ENCODE measurements at places on chromosomes 3 and 15.

GRCh38 chr3:169085827-169086226 is 577.7 kb downstream of the MECOM start:
- DNase-seq = no peak

GRCh38 chr15:45662375-45662774 is 27.5 kb downstream of the SQOR start:
- no peak for DNase-seq

DNA sequence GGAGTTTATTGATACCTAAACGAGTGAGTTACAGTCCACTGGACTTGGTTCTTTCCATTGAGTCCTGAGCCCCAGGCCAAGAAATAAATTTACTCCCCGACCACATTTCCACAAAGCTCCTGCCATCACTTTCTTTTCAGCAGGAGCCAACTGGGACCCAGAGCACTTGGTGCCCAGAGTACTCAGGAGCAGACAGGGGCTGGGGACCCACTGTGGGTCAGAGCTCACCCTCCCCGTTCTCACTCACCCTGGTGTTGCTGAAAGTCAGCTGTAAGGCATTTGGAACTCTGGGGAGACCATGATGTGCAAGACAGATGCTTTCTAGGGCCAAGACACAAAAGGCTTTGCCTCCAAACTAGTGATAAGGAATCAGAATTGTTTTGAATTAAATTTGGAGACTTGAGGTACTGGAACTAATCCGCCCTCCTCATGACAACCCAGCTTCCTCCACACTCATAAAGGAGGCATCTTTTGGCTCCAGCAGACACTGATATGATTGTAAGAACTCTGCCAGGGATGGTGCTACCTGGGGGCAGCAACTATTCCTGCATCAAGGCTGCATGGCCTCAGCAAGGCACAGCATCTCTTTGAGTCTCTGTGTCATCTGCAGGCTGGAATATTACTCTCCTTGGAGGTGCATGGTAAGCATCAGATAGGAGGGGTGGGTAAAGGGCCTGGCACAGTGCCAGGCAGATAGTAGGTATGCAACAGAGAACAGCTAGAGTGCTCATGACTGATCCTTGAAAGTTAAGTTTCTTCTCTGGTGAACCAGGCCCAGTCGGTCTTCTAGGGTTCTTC is 7.3 kb upstream of the CAMK1 start:
- DNase-seq = no peak

- DNase-seq = no peak
These were observed 279.3 kb upstream of the C2CD4B start for GRCh38 chr15:62444104-62445022.

- no peak for DNase-seq
These were observed 116.0 kb downstream of the XXYLT1 start for GRCh38 chr3:195154793-195155535.

DNA sequence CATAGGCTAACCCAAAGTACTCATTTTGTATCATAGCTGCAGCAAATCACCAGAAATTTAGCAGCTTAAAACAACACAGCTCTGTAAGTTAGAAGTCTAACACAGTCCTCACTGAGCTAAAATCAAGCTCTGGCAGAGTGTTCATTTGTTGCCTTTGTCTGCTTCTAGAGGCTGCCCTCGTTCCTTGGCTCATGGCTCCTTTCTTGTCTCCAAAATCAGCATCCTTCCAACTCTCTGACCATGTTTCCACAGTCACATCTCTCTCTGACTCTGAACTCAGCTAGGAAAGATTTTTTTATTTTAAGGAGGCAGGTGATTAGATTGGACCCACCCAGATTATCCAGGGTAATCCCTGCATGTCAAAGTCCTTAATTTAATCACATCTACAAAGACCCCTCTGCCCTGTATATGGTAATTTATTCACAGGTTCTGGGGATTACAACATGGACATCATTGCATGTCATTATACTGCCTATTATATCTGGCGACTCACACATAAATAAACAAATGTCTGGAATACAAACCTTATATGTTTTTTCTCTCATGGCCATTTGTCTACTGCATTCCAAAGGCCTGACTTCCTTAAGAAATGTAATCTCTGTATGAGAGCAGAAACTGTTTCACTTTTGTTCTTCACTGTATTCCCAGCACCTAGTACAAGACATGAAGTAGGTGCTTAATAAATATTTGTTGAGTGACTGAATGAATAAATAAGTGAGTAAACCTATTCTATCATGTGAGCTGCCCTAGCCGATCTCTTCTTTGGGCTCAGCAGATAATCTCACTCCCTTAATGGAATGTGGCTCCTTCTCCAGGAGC is 15.1 kb upstream of the UACA start:
- DNase-seq = no peak

DNA sequence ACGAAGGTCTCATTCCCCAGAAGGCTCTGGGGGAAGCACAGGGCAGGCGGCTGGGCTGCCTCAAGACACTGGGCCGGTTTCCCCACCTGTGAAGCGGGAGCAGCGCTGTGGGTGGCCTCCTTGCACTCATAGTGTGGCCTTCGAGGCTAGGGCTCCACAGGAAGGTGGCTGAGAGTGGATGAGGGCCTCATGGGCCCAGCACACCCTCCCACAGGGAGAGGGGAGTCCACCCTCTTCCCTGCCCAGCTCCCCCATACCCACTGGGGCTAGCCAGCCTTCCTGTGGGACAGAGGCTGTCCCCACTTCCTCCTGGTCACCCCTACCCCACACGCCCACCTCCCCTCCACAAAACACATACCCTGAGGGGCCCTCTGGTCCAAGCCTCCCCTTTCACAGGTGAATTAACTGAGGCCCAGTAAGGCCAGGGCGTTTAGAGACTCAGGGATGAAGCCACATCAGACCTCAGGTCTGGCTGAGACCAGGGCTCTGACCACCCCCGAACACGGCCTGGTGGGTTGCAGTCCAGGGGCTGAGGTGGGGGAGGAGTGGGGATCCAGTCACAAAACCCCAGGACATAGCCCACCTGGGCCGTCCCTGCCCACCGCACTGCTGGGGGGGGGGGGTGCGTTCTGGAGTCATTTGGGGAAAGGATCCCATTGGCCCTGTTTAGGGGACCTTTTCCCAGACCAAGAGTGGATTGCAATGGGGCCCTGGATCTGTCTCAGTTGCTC is 1.1 kb downstream of the ANPEP start:
- DNase-seq = no peak

- no peak for DNase-seq
These were observed 331.3 kb upstream of the FRG2C start for GRCh38 chr3:75332794-75333193.

- no peak for DNase-seq
These were observed 108.3 kb upstream of the CACNA2D3 start for GRCh38 chr3:54014067-54014466.

- DNase-seq = no peak
These were observed 889.7 kb downstream of the IGSF11 start for GRCh38 chr3:118144919-118145318.

DNA sequence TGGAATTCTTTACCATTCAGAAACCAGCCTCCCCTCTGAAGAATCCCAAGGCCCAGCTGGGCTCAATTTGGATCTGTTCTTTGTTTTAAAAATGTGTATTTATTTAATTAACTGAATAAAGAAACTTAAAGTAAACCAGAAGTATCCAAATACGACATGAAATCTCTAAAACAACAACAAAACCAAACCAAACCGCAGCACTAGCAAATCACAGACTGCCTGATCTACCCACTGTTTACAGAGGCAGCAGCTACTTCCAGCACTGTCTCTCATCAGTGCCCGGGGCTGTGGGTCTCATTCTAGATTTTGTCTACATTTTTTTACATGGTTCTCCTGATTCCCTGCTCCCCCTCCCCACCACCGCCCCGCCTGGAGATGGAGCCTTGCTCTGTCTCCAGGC is 2.3 kb downstream of the FLNB start:
- peak; percentile 9 for DNase-seq

- no peak for DNase-seq
These were observed 715.4 kb downstream of the NSUN3 start for GRCh38 chr3:94778289-94778688.

DNA sequence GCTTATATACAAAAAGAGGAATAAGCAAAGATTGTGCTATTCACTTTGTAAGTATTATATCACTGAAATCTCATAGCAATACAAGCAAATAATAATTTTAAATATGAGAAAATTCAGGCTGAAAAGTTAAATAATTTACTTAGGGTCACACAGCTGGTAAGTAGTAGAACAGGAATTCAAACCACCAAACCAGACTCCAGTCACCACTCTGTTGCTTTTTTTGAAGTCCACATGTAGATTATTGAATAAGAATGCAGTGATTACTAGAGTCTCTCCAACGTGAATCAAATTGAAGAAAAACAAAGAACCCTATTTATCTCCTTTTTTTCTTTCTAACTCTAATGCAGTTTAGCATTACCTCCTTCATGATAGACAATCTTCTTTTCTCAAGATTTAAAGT is 15.9 kb downstream of the SPICE1 start:
- DNase-seq = no peak

DNA sequence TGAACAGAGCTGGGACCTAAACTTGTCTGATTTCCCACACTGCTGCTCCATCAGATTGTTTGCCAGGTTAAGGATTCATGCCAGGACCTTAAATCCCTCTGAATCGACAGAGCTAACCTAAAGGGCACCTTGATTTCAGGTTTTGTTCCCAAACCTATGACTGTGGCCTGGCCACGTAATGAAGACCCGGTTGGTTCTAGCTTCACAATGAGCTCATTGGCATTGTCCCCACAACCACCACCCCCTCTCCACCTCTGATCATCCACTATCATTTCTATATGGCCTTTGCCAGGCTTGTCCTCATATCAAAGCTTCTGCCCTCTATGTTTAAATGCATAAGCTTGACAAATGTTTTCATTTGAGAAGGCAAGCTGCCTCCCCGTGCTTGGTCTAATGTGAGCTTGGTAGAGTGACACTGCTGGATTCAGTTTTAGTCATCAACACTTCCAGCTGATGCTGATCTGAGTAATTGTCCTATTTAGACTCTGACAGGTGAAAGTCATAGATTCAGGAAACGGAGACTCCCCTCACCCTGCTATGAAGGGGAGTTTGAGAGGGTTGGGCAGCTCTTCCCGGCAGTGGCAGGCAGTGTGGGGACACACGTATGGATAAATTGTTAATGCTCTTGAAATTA is 407.1 kb upstream of the CFAP20DC start:
- no peak for DNase-seq

DNA sequence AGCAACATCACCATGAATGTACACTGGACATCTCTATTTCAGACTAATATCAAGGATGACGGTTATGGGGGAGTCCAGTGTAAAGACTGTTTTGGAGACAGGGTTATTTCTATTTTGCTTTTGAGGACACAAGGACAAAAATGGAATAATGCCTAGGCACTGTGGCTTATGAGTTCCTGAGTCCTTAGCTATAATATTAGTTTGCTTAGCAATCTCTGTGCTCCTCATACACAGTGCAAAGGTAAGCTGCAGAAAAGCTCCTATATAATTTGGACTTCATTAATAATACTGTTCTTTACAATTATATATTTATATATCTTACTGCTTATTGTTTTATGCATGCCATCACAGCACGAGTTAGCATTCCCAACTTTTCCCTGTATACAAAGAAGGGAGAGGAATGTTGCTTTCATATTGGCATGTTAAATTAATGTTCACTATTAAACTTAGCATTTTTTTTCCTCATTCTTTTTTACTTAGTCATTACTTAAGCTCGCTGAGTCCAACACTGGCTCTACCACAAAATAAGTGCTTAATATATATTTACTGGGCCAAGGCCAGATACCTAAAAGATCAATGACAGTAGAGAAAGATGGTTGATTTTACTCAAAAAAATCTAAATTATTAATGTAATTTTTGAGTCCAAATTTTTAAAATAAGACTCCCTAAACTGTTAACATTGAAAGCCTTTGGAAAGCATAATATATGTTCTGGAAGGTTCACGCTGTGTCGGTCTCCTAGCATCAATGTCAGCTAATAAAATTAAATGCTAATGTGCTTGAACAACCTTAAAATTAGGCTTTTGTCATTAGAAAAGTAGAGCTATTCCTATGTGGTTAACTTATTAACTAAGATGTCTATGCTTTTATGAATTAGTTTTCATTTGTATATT is 13.8 kb downstream of the THBS1 start:
- DNase-seq = no peak

DNA sequence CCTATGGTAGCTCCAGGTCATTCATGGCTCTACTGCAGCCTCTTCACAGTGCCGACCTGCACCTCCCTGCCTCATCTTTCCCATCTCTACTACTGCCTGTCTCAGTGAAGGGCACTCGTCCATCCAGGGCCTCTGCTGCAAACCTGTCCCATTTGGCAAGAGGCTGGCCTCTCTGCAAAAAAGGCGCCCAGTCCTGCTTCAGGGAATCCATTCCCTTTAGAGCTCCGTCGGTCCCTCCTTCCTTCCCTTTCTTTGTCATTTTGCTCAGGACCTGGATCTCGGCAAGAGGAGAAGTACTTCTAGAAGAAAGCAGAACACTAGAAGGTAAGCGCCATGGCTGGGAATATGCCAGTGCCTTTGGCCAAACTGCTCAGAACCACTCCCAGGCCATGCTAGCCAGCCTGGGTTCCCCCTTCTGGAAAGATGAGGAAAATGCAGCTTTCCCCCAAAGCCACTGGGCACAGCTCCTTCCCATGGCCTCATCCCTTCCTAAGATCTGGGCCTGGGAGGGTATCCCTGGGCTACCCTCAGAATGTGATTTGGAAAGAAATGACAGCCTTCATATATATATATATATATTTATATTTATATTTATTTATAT is 6.4 kb upstream of the ISL2 start:
- DNase-seq = no peak

DNA sequence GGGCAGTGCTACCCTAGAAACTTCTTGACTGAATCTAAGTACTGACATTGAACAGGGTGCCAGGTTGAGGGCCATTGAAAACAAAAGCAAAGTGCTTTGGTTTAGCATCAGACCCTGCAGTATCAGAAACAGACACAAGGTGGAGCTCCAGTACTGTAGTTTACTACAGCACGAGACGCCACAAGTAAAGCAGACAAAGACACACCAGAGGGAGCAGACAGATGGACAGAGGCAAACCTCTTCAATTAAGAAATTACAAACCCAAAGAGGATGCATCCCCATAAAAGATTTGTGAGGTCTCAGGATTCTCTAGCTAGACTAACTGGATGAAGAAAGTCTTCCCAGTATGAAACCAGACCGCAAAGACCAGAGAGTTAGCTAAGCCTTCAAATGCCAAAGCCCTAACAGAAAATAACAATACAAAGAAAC is 16.6 kb downstream of the TOP2B start:
- peak; percentile 69 for DNase-seq

- DNase-seq = no peak
These were observed 49.3 kb downstream of the TJP1 start for GRCh38 chr15:29773000-29773399.

- no peak for DNase-seq
These were observed 40.5 kb downstream of the PTPRG start for GRCh38 chr3:61601831-61602230.

DNA sequence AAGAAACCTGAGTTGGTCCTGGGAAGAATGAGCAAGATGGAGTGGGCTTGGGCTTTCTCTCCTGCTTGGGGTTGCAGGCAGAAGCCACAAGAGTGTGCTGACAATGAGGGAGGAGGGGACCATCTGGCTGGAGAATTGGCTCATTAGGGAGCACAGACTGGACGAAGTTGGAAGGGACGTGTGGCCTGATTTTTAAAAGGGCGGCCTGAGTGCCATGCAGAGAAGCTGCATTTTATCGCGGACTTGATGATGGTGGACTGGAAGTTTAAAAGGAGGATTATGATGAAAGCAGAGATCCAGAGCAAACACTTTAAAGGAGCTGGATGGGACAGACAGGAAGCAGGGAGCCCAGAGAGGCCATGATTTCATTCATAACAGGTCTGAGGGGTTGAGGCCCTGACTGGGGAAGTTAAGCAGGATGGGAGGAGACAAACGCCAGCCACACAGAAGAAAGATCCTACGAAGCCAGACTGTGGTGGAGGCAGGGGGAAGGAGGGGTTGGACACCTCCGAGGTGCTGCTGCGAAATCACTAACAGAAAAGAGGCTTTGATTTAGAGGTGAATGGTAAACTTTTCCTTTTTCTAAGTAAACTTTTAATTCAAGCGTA is 23.6 kb downstream of the TLNRD1 start:
- no peak for DNase-seq

Data from stimulated activated naive CD4-positive, alpha-beta T cell (primary cell).